Activated CD4-positive, alpha-beta T cell treated with anti-CD3 and anti-CD28 coated beads, Interleukin-2, amount 50 U/mL, for 4 hours (primary cell): ENCODE measurements at places on chromosomes 1 and 21.

DNA sequence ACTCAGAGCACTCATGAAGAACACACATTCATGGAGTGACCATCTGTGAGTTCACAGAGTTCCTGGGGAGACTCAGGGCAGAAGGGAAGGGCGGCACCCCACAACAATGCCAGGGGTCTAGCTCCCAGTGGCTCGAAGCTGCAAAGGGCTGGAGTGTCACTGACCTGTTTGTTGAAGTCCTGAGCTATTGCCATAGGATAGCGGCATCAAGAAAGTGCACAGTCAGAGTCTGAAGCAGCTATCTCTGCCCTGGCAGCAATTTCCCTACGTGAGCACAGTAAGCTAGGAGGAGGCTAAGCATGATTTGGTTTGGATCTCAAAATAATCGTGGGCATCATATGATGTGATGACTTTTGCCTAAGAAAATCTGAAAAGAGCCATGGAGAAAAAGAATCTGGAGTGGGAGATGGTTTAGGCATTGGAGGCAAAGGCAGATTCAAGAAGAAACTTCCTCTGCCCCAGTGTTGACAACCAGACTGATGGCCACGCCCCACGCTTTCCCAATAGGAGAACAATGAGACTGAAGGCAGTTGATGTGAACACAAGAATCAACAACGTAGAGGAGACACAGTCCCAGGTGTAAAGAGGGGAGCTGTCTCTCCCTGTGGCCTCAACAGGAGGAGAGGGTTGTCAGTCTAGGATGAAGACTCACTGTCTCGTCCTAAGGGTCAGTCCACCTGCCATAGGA, 100.0 kb upstream of the SLC25A33 start:
- no peak for DNase-seq

DNA sequence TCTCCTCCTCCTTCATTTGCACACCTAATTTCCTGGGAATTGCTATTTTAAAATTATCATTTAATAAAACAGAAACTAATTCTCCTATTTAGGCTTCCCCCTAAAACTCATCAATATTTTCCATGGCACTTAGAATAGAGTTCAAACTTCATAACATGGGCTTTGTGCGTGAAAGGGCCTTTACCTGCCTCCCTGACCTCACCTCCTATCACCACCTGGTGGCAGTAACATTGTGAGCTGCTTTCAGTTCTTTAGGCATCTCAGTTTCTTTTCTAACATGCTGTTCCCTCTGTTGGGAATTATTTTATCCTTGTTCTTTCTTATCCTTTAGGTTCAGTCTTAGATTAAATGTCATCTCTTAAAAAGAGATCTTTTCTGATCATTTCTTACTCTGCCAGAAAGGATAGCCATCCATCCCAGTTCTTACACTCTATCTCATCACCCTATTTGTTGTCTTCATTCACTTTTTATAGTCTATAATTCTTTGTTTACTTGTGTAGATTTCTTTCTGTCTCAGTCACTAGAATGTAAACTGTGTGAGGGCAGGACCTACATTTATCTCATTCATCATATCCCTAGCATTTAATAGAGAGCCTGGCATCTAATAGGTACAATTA, 133.8 kb upstream of the KIAA1614 start:
- no peak for DNase-seq

DNA sequence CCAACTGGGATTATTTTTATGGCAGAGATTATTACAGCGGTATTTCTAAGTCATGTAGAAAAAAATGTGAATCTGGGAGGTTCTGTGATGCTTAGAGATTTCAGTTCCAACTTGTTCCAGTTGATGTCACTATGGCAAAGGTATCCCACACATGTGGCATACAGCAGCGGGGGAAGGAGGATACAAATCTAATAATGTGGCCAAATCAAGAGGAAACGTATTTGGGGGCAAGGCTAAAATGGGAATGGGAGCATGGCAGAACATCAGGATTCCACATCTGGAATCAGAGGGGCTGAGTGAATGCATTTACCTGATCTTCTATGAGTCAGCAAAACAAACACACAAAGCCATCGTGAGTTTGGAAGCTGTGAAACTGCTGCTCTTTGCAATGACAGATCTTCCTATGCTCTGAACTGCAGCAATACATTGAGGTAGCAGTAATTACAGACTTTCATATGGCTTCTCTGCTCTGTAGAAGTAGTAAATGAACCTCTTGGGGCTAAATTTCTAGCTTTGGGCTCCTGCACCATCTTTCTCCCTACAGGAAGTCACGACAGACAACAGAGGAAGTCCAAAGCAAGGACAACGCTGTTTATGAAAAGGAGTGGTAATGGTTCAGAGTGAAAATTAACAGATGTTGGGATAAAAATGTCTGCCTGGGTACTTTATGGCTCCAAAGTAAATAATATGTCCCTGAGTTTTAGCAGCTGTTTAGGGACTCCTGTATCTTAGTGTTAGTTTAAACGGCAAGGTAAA, 55.5 kb downstream of the GABPA start:
- DNase-seq = no peak

DNA sequence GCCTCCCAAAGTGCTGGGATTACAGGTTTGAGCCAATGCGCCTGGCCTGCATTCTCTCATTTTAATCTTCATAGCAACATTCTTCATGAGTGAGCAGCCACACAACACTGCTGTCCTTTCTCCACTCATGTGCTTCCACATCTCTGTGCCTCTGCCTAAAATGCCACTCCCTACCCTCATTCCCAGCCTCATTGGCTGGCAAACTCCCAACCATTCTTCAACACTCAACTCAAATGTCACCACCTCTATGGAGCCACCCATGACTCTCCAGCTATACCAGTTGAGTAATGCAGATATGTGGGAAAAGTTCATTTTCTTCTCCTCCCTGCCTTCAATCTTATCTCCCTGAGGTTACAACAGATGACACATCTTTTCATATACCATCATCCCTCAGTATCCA, 53.9 kb upstream of the ZC3H12A start:
- DNase-seq = no peak

DNA sequence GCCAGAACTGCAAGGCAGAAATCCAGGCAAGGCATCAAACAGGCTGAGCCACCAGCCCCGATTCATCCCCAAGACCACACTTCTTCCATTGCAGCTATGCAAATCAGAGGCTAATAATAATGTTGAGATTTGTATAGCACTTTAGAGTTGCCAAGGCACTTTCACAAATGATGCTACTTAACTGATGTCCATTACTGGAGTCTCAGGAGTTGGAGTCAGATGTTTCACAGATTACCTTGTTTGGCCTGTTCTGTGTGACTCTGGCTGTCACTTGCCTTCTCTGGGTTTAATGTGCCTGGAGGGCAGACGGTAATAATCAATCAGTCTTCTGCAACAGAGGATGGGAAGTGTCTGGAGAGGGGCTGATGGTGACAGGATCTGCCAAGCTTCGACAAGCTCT, 40.8 kb upstream of the MPZL1 start:
- DNase-seq = no peak

DNA sequence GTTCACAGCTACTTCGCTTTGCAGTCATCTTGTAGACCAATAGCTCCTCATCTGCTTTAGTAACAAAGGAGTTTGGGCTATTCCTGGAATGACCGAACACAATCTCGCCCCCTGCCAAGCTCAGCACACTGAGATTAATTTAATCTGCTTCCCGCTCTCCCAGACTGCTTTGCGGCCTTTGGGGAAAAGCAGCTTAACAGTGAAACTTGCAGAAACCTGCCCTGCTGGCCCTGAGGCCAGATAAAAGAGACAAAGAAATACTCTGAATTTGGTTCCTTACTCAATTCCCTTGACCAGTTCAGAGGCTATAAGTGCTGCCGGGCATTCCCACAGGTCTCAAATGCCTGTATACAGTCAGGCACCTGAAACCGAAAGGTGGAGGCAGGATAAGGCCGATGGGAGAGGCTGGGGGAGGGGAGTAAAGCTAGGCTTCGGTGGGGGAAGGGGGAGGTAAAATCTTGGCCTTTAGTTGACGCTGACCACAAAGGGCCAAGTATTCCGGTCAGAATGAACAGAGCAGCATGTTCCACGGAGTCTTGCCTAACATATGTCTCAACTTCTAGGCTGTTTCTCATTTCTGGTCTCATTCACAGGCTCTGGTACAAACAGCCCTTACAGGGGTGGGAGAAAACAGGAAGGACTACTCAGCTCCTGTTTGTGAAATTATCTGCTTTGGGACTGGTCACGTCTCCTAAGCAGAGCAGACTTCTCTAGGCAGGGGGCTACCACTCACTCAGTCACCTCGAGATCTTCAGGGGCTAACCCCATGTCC, 17.7 kb upstream of the A3GALT2 start:
- DNase-seq = no peak

GRCh38 chr1:216448011-216448510, 24.8 kb upstream of the USH2A start:
- DNase-seq = no peak

GRCh38 chr1:40861224-40862003, 749 bp downstream of the CITED4 start:
- no peak for DNase-seq

GRCh38 chr1:201753492-201753891, 75.5 kb upstream of the IPO9 start:
- no peak for DNase-seq
